ENCODE measurements at places on chromosomes 3 and 15. TPM values are rescaled to one million over a fixed set of nuclear protein-coding genes. Genes with fewer than 3 reads are reported as not detected.

DNA sequence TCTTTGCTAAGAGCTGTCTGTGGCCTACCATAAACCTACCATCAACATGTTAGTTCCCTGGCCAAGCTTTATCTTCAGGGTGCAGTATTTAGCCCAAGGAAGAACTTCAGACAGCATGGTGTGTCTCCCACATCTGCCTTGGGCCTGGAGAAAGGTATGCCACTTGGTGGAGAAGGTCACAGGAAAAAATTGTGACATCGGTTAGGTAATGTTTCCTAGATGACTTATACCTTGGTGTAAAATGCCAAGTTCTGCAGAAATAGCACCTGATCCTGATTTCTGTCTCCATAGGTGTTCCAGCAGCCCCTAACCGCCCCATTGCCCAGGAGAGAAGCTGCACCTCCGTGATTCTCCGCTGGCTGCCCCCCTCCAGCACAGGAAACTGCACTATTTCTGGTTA, 33.0 kb upstream of the UMPS start:
- DNase-seq: no peak

DNA sequence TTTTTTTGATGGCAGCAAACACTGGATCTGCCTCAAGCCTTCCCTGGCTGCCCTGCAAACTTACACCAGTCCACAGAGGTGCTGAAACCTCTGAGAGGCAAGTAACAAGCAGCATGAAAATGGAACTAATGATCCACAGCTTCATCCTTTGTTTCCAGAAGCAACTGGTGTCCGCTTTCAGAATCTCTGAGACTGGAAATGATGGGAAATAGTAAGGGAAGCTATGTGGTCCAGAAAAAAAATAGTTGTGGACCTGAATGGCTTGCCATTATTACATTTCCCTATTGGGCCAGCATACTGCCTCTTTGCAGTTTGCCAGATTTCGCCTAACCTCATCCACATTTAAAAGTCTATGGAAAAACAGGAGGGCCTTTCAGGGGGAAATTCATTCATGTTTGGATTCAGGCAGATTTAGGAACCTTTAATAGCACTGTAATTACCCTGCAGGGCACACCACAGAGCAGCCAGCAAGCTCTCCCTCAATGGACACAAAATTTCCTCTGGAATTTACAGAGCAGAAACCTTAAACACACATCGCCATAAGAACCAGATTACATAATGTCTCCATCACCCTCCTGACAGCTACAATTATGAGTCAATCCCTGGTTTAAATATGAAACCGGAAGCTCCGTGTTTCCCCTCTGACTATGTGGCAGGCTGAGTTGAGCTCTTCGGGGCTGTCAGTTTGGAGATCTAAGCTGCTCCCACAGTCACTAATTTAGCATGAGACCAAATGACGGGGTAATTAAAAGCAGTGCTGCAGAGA, 134.4 kb downstream of the TMCO5A start:
- DNase-seq: no peak

GRCh38 chr3:32593903-32594525, 23.4 kb upstream of the DYNC1LI1 start:
- DNase-seq: no peak

Gene MUC4
- total RNA-seq: not detected

- no peak for DNase-seq
These were observed 534.7 kb upstream of the CBLB start for GRCh38 chr3:106403371-106404145.

- no peak for DNase-seq
These were observed 87.8 kb downstream of the KLHL25 start for GRCh38 chr15:85706779-85707518.

DNA sequence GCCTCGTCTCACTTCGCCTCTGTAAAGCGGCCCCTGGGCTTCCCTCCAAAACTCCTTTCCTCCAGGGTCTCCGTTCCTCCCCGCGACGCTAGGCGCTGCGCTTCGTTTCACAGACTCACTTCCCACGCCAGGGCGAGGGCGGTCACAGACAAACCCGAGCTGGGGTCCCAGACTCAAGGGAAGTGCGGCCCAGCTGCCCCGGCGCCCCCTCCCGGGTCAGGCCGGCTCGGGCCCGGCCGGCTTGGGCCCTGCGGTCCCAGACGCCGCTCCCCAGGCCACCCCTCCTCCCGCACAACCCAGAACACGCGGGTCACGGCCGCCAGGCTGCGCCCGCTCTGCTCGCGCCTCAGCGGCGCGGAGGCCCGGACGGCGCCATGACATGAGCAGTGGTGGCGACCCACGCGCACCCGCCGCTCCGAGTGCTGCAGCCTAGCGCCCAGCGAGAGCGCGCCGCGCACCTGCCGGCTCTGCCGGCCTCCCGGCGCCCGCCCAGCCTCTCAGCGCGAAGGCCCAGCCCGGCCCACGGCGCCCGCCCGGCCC, 547 bp downstream of the NUP210 start:
- DNase-seq: no peak

GRCh38 chr15:62453375-62453774, 288.3 kb upstream of the C2CD4B start:
- no peak for DNase-seq

GRCh38 chr15:45777781-45778180, 143.0 kb downstream of the SQOR start:
- DNase-seq: no peak

Data from thoracic aorta (tissue), 2 donors.